ENCODE measurements at places on chromosomes 4 and X.

- DNase-seq = no peak
Measured at GRCh38 chrX:35351795-35352483, 409.3 kb downstream of the FAM47B start.

DNA sequence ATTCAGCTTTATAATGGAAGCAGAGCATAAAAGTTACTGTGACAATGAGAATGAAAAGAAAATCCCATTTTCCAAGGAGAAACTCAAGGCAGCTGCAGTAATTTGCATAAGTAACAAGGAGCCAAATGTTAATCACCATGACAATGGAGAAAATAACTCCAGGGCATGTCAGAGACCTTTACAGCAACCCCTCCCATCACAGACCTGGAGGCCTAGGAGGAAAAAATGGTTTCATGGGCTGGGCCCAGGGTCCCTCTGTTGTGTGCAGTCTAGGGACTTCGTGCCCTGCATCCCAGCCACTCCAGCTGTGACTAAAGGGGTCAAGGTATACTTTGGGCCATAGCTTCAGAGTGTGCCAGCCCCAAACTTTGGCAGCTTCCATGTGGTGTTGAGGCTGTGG, 223.5 kb downstream of the NPFFR2 start:
- DNase-seq = no peak

GRCh38 chrX:10859353-10859752, 239.0 kb upstream of the MID1 start:
- no peak for DNase-seq

GRCh38 chr4:128716338-128716737, 93.2 kb upstream of the JADE1 start:
- DNase-seq = no peak

GRCh38 chr4:87490664-87491369, 38.4 kb downstream of the SPARCL1 start:
- DNase-seq = no peak

- no peak for DNase-seq
Measured at GRCh38 chr4:23036921-23037495, 344.3 kb downstream of the GBA3 start.

DNA sequence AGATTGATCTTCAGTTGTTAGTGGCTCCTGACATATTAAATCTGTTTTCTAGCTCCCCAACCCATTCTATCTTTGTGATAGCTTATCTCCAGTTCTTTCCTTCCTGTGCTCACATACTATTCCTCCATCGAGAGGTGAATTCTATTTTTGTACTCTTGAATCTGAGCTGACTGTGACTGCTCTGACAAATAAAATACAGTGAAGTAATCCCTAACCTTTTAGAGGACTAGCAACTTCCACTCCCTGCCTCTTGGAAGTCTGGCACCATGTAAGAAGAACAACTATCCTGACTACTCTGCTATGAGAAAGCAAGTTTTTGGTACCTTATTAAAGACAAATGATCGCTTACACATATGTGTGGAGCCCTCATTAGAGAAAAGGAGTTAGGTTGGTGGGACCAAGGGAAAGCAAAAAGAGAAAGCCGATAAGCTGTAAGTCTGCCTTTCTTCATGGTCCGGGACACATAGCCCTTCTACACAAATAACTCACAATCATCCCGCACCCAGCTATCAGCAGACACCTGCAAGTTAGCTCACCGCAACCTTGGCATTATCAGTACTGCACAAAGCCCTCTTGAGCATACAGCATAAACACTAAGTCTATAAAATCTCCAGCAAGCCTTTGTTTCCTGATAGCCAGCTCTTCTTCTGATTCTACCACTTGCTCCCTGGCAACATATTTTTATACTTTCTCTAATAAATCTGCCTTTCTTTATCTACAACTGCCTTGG, 13.5 kb upstream of the PPM1K start:
- no peak for DNase-seq

- DNase-seq = no peak
Measured at GRCh38 chr4:87179751-87180150, 40.7 kb downstream of the KLHL8 start.

DNA sequence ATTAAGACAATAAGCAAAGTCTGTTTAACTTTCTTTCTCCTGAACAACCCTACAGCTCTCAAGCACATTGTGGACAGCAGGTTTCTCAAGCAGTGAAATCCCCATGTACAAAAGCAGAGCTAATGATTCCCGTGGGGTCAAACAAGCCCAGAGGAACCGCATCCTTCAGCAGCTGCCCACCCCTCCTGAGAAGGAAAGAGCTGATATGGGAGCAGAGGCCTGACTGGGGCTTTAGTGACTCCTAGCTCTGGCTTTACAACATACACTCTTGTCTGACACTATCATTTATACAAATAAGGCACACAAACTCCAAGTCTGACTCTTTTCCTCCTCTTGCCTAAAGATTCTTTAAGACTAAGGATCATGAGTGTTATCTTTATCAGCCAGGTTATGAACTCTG, 32.8 kb downstream of the HDAC8 start:
- DNase-seq = no peak

GRCh38 chrX:119622356-119623232, 16.4 kb upstream of the NKRF start:
- no peak for DNase-seq

GRCh38 chr4:83201761-83202160, 82.8 kb downstream of the COQ2 start:
- DNase-seq = no peak

GRCh38 chrX:31845003-31845402, 773.2 kb upstream of the FTHL17 start:
- no peak for DNase-seq

- DNase-seq = no peak
Measured at GRCh38 chr4:188554413-188554812, 415.2 kb downstream of the TRIML1 start.

GRCh38 chr4:142567620-142568451, 278.3 kb downstream of the INPP4B start:
- DNase-seq = no peak

DNA sequence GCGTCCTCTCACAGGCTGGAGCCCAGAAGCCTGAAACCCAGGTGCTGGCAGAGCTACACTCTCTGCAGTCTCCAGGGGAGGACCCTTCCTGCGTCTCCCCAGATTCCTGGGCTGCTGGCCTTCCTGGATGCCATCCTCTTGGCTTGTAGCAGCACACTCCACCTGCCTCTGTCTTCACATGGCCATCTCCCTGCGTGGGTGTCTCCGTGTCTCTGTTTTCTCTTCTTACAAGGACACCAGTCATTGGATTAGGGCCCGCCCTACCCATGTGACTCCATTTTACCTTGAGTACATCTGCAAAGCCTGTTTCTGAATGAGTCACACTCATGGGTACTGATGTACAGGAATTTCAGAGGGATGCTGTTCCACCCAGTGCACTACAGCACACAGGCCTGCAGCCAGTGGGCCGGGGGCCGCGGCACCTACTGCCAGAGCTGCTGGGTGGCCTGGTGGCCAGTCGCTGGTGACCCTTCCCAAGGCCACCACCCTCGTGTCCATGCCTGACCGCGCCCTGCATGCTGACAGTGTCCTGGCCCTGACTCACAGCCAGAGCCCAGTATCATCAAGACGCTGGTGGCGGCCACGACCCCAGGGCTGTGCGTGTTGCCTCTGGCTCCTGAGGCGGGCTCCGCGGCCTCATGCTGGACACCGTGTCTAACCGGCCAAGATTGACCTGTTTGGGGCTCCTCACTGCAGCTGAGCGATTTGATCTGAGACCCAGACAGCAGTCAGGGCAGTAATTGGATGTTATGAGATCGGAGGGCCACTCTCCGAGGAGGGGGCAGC, 63.6 kb upstream of the NKX1-1 start:
- no peak for DNase-seq

DNA sequence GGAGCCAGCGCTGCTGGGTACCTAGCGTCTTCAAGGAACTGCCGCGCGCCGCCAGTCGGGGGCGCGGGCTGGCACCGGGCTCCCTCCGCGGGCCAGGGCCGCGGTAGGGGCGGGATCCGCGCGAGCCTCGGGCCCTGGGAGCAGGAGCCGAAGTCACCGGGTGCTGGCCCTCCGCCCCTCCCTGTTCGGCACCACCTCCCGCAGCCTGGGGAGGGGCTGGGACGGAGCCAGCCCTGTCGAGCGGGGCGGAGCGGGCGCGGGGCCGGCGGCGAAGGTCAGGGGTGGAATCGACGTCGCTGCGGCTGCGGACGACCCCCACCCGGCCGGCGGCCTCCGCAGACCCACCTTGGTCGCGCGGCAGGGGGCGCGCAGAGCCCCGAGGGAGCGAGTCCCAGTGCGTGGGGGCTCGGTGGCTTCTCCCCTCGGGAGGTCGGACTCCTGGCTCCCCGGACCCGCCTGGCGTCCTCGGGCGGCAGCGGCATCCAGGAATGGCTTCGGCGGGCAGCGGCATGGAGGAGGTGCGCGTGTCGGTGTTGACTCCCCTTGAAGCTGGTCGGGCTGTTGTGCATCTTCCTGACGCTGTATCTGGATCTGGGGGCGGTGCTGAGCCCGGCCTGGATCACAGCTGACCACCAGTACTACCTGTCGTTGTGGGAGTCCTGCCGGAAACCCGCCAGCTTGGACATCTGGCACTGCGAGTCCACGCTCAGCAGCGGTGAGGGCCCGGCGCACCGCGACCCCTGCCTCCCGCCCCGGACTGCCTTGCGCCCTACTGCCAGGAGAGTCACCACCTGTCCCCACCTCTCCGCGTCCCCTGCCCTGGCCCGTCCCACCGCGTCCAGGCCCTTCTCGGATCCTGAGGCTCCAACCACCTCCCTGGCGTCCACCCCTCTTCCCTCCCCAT, 50.5 kb upstream of the FAM47C start:
- DNase-seq = no peak

DNA sequence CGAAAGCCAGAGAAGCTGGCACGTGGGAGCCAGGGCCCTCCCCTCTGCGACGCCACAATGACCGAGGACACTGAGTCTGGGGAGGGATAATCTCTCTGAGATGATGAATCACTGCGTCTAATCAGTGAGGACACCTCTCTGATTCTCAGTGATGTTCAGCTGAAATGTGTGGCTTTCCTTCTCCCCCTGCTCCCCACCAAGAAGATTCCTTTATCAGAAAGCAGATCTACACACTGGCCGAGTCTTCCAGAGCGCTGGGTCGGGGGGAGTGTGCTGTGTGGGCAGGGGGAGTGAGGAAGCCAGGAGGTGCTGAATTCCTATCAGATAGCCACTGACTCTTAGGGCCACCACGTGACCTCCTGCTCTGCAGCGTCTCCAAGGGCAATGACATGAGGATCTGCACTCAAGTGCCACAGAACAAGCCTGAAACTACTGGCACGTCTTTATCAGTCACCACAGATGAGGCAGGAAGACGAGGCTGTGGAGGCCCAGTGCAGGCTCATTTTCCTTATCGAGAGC, 89.2 kb downstream of the GATB start:
- no peak for DNase-seq

- DNase-seq = no peak
Measured at GRCh38 chr4:56803471-56803870, 18.0 kb downstream of the SPINK2 start.

DNA sequence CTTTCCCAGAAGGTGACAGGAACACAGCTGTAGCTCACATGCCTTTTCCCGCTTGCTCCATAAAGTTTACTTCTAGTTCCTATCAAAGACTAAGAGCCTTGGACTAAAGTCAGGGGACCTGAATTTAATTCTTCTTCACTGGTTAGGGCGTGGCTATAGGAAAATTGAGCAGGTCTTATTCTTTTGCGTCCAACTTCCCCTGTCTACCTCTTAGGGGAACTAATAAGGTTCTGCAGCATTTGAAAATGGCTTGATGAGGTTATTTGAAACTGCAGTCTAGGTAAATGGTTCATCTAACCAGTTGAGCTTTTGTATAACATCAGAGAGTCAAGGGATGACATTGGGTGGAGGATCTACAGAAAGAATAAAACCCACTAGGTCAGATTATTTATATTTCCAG, 2.6 kb downstream of the ARHGAP10 start:
- DNase-seq = no peak

GRCh38 chr4:110949542-110949941, 326.7 kb upstream of the PITX2 start:
- no peak for DNase-seq

- DNase-seq = no peak
Measured at GRCh38 chrX:123425904-123426303, 241.8 kb downstream of the GRIA3 start.

- DNase-seq = no peak
Measured at GRCh38 chr4:143784567-143784966, 84.1 kb upstream of the FREM3 start.

- DNase-seq = no peak
Measured at GRCh38 chr4:43990551-43990950, 458.1 kb downstream of the KCTD8 start.

- DNase-seq = no peak
Measured at GRCh38 chr4:27973700-27974099, 1113.1 kb downstream of the STIM2 start.

DNA sequence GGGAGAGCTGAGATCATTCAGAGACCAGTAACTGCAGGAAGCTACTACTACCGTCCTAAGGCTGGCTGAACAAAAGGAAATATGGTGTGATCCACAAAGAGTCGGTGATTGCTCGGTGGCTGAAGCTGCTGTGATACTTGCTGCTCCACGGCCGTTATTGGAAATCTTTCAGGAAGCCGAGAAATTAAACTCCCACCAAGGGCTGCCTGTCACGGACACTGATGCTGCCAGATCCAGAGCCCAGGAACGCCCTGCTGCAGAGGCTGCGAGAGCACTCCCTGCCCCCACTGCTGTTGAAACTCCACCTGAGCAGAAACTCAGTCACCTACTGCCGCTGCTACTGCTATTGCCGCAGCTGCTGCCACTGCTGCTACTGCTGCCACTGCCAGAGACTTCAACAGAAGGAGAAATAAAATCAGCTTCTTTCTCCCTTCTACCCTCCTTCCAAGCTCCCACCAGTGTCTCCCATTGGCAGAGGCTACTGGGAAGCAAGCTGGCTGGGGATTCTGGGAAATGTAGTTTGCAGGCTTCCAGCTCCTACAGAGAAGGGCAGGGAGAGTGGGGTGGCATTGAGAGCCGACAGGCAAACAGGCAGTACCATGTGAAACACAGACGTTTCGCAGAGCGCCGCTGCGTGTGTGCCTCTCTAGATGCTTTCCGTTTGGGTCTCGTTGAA, 126.0 kb upstream of the ENPP6 start:
- peak; percentile 25 for DNase-seq

- no peak for DNase-seq
Measured at GRCh38 chr4:155597933-155598451, 68.7 kb upstream of the GUCY1A1 start.

- no peak for DNase-seq
Measured at GRCh38 chr4:76055016-76055415, 19.1 kb upstream of the CXCL11 start.

DNA sequence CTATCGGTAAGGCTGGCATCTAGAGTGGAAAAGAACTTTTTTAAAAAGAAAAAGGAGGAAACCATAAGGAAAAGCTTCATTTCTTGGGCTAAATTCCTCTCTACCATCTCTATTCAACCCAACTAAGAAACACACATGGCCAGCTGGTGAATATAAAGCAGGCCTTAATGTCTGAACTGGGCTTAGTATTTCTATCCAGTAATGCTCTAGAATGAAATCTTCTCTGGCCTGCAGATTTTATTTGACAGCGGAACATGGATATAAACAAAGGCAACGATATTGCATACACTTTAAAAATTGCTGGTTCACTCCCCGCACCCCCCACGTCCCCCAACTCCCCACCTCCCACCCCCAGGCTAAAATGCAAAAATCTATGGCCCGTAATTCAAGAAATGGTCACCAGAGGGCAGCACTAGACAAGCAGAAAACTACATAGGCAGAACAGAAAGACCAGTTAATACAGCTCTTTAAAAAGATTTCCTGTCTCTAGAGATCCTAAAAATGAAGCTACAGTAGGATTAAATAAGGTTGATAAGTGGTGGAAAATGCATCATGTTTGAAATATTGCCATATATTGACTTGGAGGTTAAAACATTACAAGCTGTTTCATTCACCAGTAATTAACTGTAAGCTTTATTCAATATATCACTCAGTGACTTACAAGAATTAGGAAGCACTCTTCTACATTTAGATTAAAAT, 155.2 kb upstream of the GALNT7 start:
- no peak for DNase-seq

GRCh38 chr4:167233685-167234315, 494 bp downstream of the SPOCK3 start:
- no peak for DNase-seq

Measured in esophagus squamous epithelium (tissue), 5 donors.